IPS-NIHi11 (cell line): ENCODE measurements at places on chromosomes 7 and 10.

GRCh38 chr7:44985033-44985695 is 6.3 kb upstream of the MYO1G start:
- no peak for DNase-seq

- DNase-seq, result no peak
Observed at GRCh38 chr10:84263716-84264115, 18.9 kb downstream of the RGR start.

DNA sequence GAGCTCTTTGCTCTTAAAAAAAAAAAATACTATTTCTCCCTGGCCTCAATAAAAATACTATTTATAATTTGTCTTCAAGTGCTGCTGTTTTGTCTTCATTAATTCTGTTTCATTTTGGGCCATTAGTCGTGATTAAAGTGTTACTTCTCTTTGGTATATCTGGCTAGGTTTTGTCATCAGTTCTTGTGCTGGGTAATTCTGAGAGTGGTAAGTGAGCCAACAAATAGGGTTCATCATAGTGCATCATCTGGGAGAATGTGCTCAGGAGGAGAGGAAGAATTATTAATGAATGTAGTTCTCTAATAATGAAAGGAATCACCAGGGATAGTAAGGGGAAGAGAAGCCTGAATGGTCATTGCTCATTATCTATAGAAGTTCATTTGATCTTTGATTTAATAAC is 70.0 kb downstream of the LCOR start:
- DNase-seq, result no peak

- DNase-seq, result peak; percentile 57
Observed at GRCh38 chr10:59847326-59847725, 59.0 kb downstream of the CCDC6 start.

- no peak for DNase-seq
Observed at GRCh38 chr10:28332726-28333125, 29.9 kb upstream of the MPP7 start.

DNA sequence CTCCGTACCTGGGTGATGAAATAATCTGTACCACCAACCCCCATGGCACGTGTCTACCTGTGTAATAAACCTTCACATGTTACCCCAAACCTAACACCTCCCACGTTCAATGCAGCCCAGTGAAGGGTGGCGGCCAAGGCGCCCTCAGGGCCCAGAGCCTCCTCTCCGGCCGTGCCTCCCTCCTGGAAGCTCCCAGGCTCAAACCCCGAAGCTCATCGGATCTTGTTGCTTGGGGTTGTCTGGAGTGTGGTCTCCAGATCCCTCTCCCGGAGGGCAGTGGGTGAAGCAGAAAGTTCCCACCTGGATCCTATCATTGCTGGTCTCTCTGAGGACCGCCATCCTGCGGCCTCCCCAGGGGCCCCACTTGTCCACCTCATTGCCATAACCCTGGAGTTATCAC is 9.4 kb upstream of the KNDC1 start:
- DNase-seq, result peak; percentile 1

GRCh38 chr10:72834183-72834825 is 59.2 kb upstream of the OIT3 start:
- peak; percentile 46 for DNase-seq

GRCh38 chr10:3499120-3499519 is 285.9 kb downstream of the KLF6 start:
- no peak for DNase-seq
